ENCODE measurements at places on chromosomes 11 and 22. TPM values are rescaled to one million over a fixed set of nuclear protein-coding genes. Genes with fewer than 3 reads are reported as not detected.

RPUSD4 gene
- 21.6 TPM for total RNA-seq

PHLDA2 gene
- total RNA-seq, result 1.4 TPM

KCNJ5 gene
- total RNA-seq, result 45.2 TPM

CD82 gene
- 38.2 TPM for total RNA-seq

SEPTIN3 gene
- not detected for total RNA-seq

OR52H1 gene
- total RNA-seq, result not detected

FOLH1 gene
- total RNA-seq, result 0.52 TPM

PRR33 gene
- 0.07 TPM for total RNA-seq

VSIG10L2 gene
- total RNA-seq, result not detected

POTEH gene
- total RNA-seq, result not detected

GRCh38 chr11:9799886-9800285 lies 136.0 kb downstream of the SWAP70 start:
- DNase-seq, result no peak

DNA sequence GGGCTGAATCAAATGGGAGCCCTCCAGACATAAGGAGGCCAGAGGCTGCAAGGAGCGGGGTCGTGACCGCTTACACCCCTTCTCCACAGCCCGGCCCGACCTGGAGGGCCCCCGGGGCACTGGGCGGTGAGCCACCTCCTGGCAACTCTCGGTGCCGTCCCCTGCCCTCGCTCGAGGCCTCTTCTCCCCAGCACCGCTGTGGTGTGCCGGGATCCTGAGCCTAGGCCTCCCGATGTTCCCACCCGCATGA lies 432 bp upstream of the GP1BB start:
- no peak for DNase-seq

DNA sequence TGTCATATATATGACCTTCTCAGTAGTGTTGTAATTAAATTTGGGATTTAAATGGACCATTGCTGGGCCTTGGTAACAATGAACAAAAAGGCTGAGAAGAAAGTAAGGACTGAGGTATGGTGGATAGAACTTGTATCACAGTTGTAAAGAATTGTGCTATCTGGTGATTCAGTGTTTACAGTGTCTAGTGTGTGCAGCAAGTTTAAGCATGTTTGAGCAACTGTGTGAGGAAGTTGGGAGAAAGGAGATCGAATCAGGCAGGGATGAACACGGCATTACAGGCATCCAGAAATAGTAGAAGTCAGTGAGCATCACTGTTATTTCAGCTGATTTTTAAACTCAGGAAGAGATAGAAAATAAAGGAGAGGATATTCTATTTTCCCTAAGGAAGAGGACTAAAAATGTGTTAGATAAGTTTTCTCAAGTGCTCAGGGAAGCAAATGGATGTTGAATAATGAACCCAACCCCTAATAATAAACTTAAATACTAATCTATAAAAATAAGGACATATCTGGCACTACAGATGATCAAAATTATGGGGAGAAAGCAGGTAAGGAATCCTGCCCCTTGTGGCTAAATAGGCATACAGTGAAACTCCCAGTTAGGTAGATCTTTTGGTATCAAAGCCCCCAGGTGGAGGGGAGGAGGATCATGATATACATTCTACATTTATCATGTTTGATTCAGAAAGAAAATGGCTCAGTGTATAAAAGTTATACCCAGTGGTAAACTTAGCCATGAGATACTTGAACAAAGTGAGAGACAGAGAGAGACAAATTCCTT lies 361.0 kb upstream of the ANO3 start:
- no peak for DNase-seq

DNA sequence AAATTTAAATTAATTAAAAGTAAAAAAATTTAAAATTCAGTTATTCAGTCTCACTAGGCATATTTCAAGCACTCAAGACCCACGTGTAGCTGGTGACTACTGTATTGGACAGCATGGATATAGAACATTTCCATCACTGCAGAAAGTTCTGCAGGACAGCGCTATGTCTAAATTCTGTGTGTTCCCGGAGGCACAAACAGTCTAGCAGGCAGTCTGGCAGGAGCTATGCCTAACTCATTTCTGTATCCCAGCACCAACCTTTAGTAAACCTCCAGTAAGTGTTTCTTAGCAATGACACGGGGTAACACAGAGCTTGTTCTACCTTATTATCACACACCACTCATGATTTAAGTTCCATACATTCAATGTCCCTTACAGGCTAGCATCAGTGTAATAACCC lies 48.5 kb downstream of the FAM168A start:
- DNase-seq, result no peak

GRCh38 chr11:117127171-117127901 lies 16.8 kb upstream of the PAFAH1B2 start:
- no peak for DNase-seq

DNA sequence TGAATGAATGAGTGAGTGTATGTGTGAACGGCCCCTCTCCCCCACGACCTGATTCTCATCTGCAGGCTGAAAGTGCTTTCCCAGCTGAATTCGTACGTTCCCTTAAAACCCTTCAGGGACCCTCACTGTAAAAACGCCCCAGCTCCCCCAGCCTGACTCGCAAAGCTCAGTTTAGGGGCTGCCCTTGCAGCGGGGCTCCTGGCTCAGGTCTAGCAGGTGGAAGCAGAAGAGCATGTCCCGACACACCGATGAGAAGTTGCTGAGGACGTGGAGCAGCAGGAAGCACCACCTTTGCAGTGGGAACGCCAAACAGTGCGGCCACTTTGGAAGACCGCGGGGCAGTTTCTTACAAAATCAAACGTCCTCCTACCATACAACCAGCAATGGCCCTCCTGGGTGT lies 3.6 kb upstream of the MRPL23 start:
- peak; percentile 11 for DNase-seq

DNA sequence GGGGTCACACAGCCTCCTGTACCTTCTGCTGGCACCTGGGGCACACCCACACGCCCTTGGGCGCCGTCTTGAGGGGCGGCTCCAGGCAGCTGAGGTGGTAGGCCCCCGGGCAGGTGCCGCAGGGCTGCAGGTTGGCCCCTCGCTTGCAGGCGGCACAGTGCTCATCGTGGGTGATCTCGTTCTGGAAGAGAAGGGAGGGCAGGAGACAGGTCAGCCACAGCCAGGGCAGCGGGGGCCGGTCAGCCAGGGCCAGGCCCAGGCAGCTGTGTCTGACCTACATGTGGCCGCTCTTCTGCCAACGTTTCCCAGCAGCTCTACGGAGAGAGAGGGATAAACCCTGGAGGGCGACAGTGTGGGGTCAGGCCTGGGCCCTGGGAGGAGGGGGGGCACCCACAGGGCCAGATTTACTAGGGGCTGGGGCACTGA lies 121.9 kb downstream of the PHF21B start:
- no peak for DNase-seq

GRCh38 chr22:21949569-21949918 lies 3.1 kb downstream of the PPM1F start:
- no peak for DNase-seq

GRCh38 chr11:132453406-132453805 lies 1078.9 kb downstream of the OPCML start:
- no peak for DNase-seq

DNA sequence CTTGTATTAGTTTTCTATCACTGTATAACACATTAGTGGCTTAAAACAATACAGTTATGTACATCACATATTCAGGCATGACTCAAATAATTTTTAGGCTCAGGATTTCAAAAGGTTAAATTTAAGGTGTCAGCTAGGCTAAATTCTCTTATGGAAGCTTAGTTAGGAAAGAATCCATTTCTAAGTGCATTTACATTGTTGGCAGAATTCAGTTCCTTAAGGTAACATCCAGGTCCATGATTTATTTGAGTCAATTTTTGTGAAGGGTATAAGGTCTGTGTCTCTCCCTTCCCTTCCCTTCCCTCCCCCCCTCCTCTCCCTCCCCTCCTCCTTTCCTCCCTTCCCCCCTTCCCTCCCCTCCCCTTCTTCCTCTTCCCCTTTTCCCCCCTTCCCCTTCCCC lies 399.0 kb upstream of the CNTN5 start:
- no peak for DNase-seq

DNA sequence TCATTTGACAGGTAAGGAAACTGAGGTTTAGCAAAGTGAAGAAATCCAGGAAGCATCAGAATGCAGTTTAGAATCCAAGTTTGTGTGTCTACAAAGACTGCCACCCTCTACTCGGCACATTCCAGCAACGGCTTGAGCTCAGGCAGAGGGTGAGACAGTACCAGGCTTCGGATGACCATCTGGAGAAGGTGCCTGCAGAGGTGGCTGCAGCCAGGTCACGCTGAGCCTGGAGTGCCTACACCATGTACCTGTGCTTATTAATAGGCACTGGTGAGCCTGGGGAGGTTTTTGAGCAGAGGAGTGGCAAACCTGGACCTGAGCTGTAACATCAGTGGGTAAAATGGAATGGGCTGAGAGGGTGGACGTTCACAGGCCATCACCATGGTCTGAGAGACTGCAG lies 4.7 kb downstream of the FXYD6 start:
- DNase-seq, result no peak

GRCh38 chr11:14420223-14420622 lies 61.2 kb upstream of the RRAS2 start:
- DNase-seq, result no peak

DNA sequence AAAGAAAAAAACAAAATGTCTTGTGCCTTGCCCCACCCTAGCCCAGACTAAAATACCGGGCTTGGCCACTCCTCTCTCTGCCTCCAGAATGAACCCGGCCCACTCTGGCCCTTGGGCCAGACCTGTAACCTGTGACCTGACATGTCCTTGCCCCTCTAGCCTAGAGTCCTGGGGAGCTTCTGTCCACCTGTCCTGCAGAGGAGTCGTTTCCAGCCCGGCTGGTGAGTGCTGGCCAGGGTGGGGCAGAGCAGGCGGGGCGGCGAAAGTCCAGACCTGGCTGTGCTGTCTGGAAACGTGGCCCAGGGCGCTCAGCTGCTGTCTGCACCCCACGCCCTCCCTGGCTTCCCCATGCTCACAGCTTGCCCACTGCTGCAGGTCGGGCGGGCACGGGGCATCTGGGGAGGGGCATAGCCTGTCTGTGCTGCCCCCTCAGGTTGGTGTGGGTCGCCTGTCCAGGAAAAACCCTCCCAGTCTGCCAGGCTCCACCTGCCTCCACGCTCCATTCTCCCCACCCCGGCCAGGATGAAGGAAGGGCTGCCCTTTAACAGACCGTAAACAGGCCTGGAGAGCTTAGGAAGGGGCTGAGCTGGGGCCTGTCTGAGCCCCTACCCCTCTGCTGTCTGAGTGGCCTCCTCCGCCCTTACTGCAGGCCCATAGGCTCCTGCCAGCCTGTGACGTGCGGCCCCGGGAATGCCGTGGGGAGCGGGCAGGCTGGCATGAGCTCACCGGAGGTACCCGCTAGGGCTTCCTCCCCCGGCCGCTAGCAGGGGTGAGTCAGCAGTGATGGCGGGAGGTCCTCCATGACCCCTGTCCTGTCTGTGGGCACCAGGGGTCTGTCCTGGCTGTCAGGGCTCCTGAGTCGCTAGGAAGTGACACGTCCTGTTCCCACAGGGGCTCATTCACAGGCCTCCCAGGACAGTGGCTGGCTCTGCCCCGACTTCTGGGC lies 1.9 kb downstream of the CD151 start:
- DNase-seq, result peak; percentile 89

GRCh38 chr11:130100381-130101095 lies 30.8 kb downstream of the APLP2 start:
- no peak for DNase-seq

DNA sequence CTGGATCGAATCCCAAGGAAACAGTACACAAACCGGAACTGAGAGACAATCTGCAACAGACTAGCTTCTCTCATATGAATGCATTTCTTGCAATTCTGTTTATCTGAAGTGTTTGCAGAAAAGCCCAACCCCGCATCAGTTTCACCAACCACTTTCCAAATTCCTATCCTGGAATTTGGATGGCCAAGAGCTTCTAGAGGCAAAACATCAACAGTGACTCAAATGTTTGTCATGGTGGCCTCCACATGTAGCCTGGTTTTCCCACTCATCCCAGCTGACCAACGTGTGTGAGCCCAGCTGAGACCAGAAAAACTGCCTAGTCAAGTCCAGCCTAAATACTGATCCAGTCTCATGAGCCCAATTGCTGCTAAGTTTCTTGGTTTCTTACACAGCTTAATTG lies 8.3 kb upstream of the MIEF1 start:
- DNase-seq, result no peak

- peak; percentile 75 for DNase-seq
These were observed 81.3 kb upstream of the BLID start for GRCh38 chr11:122197066-122197987.

- DNase-seq, result no peak
These were observed 107.3 kb downstream of the RPS6KA4 start for GRCh38 chr11:64466115-64466718.

GRCh38 chr11:114892381-114893197 lies 214.3 kb downstream of the NXPE2 start:
- DNase-seq, result no peak

- no peak for DNase-seq
These were observed 14.7 kb upstream of the NNMT start for GRCh38 chr11:114281388-114281956.

- DNase-seq, result peak; percentile 64
These were observed 486 bp downstream of the PCNX3 start for GRCh38 chr11:65615950-65616574.

- DNase-seq, result no peak
These were observed 617.1 kb downstream of the BRD1 start for GRCh38 chr22:49210606-49211005.
